KG1 (cell line): ENCODE measurements at places on chromosomes 12 and 14.

DNA sequence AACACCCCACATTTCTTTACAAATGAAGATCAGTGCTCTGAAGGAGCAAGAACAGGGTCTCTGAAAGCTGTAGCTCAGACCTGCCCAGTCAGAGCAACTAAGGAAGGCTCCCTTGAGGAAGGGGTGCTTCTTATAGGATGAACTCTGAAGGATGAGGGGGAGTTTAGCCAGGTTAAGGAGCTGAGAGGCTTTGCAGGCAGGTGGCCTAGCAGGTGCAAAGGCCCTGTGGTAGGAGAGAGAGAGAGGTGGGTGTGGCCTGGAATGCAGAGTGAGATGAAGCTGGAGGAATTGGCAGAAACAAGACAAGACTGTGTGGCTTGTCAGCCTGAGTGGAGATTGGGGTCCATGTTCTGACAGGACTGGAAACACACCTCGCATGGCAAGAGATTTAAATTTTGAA lies 20.5 kb upstream of the FAM222A start:
- DNase-seq = no peak

DNA sequence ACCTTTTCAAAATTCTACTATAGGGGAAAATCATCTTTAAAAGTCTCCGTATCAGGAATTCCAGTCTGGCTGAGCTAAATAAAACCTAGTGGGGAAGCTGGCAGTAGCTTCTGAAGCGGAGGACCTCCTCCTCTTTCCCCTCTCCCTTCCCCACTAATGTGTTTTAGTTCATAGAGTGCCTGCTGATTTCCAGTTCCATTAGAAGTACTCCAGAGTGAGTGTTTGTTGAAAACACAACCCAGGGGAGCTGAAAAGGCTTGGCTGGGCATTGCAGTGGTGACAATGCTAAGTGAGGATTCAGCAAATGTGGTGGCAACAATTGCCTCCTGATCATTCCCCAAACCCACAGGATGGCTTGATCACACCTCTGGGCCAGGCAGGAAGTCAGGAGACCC lies 144.2 kb upstream of the FRMD6 start:
- DNase-seq = no peak

DNA sequence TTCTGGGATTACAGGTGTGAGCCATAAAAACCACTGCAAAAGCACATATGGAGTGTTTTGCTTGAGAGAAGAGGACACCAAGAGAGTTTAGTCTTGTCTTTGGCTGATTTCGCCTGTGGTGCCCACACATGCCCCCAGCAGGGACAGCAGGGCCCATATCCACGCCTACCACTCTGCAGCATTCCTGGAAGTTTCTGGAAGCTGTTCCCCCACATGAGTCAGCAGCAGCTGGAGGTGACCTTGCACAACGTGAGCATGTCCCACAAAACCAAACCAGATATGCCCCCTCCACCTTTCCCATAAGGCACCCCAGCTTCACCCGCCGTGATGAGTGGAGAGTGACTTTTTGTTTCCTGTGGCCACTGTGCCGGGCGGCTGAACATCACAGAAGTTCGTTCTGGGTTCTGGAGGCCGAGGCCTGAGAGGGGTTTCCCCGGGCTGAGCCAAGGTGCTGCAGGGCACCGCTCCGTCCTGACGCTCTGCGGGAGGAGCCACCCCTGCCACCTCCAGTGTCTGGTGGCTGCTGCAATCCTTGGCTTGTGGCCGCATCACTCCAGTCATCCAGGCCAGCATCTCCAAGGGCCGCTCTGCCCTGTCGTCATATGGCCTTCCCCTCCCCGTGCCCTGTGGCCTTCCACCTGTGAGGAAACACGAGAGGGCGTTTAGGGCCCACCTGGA lies 4.7 kb downstream of the ASPG start:
- no peak for DNase-seq

GRCh38 chr14:28756269-28756883 lies 10.2 kb upstream of the FOXG1 start:
- DNase-seq = no peak
